SW480 (cell line): ENCODE measurements at places on chromosomes 12 and 14.

GRCh38 chr14:100015251-100015655 lies 50.0 kb upstream of the EVL start:
- no peak for DNase-seq

DNA sequence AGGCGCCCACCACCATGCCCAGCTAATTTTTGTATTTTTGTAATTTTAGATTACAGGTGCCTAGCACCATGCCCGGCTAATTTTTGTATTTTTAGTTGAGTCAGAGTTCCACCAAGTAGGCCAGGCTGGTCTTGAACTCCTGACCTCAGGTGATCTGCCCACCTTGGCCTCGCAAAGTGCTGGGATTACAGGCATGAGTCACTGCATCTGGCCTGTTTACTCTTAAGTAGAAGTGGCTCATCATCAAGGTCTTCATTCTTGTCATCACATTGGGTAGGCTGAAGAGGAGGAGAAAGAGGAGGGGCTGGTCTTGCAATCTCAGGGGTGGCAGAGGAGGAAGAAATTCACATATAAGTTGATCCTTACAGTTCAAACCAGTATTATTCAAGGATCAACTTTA lies 152.4 kb upstream of the ATP2B1 start:
- no peak for DNase-seq

GRCh38 chr12:117977373-117977772 lies 8.6 kb upstream of the KSR2 start:
- no peak for DNase-seq

- no peak for DNase-seq
These were observed 50.0 kb downstream of the KDM2B start for GRCh38 chr12:121530600-121531355.

- no peak for DNase-seq
These were observed 23.1 kb upstream of the HNF1A start for GRCh38 chr12:120955232-120955631.

GRCh38 chr12:110917961-110918360 lies 2.4 kb downstream of the MYL2 start:
- DNase-seq = peak; percentile 35

- no peak for DNase-seq
These were observed 2.1 kb upstream of the B3GNT4 start for GRCh38 chr12:122201381-122201780.

- DNase-seq = peak; percentile 48
These were observed 753 bp downstream of the CSRNP2 start for GRCh38 chr12:51082561-51083125.

- no peak for DNase-seq
These were observed 128.5 kb downstream of the GPR135 start for GRCh38 chr14:59336706-59337105.

DNA sequence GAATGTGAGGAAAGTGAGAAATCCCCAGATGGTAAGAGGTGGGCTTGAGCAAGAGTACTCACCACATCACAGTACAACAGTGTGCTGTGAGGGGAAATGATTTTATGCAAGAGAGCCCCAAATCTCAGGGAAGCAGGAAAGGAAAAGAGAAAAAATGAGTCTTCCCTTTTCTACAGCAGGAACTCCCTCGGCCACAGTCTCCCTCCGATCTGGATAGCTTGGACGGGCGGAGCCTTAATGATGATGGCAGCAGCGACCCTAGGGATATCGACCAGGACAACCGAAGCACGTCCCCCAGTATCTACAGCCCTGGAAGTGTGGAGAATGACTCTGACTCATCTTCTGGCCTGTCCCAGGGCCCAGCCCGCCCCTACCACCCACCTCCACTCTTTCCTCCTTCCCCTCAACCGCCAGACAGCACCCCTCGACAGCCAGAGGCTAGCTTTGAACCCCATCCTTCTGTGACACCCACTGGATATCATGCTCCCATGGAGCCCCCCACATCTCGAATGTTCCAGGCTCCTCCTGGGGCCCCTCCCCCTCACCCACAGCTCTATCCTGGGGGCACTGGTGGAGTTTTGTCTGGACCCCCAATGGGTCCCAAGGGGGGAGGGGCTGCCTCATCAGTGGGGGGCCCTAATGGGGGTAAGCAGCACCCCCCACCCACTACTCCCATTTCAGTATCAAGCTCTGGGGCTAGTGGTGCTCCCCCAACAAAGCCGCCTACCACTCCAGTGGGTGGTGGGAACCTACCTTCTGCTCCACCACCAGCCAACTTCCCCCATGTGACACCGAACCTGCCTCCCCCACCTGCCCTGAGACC lies 7.8 kb downstream of the ATN1 start:
- no peak for DNase-seq

DNA sequence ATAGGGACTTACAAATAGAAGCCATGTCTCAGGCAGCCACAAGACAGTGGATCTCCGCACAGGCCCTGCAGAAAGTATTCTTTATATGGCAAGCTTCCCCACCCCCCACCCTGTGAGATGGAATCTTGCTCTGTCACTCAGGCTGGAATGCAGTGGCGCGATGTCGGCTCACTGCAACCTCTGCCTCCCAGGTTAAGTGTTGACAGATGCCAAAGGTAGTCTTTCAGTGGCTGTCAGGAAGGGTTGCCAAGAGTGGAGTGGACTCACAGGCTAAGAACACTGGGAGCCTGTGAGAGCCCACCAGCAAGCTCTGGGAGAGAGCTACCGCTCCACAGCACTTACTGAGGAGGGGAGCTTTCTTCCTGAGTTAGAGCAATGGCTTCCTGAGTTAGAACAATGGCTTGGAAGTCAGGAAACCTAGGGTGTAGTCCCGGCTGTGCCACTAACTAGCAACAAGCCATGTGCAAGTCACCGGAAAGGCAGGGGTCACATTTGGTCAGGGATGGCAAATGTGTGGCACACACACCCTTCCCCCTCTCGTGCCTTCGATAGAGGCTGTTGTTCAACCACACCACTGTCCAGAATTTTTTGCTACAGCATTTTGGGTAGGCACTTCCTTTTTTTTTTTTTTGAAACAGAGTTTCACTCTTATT lies 2.6 kb downstream of the RNASE1 start:
- no peak for DNase-seq

DNA sequence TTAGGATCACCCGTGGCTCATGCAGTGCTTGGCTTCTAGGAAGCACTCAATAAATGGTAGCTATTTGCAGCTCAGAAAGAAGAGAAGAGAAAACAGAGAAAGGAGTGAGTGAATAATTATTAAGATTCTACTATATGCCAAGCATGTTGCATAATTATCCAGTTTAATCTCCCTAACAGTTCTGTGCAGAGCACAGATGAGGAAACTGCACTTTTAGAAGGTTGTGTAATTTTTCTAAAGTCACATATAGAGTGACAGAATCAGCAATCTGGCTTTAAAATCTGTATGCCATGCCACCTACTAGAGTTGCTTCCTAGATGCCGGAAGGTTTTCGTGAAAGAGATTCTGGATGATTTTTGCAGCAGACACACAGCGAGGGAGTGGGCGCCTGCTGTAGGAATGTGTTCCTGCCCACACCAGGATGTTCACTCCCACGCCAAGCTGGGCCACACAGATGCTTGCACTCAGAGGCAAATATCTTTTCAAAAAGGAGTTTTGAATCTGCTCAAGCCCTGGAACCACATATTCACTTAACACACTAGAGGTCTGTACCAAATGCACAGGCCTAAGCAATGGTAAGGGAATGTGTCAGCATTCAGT lies 50.2 kb upstream of the SMCO2 start:
- no peak for DNase-seq

DNA sequence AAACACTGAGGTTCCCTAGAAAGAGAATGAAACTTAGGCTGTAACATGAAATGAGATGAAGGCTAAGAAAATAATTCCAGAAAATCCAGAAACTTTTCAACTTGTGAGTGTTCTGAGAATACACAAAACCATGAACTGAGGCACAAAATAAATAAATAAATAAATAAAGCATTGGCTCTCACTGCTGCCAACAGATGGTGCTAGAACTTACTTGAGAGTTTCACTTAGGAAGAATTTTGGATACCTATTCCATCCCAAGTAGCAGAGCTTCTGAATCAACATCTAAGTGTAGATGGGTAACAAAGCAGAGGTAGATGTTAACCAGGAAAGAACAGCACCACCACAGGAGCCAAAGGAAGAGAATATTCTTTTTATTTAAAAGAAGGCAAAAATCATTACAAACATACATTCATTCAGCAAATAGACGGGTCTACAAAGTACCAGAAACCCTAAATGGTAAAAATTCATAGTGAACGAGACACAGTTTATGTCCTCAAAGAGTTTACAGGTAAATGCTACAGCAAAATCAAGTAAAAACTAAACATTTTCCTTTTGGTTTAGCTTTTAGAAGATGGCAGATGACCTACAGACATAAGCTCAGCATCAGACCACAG lies 16.7 kb downstream of the EPS8 start:
- peak; percentile 55 for DNase-seq

DNA sequence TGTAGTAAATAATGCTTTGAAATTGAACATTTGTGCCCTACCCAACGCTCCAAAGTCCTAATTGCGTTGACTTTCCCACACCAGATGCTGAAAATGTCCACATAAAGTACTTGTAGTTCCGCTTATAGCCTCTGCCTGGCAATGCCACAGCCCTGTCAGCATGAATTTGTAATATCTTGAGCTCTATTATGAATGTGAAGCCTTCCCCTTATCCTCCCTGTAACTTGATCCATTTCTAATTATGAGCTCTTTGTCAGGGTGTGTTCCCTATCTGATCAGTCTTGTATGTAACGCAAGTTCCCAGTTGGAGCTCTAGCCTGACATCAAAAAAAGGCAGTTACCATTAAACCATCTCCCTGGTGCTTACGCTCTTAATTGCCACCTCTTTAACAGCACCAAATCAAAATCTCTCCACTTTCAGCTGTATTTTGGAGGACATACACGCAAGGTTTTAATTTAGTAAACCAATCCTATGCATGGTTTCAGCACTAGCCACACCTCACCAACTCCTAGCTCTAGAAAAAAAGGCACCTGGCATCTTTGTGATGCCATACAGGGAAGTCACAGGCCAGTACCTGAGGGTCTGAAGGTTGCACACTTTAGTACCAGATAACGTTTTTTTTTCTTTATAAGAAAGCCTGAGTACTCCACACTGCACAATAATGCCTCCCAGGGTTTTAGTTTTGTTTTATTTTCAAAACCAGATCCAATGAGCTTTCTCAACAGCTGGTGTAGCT lies 69.3 kb downstream of the EEA1 start:
- peak; percentile 29 for DNase-seq

- DNase-seq = peak; percentile 47
These were observed 314.6 kb downstream of the BCL11B start for GRCh38 chr14:98957211-98958047.

- no peak for DNase-seq
These were observed 430.0 kb downstream of the ZFP36L1 start for GRCh38 chr14:68362846-68363245.

DNA sequence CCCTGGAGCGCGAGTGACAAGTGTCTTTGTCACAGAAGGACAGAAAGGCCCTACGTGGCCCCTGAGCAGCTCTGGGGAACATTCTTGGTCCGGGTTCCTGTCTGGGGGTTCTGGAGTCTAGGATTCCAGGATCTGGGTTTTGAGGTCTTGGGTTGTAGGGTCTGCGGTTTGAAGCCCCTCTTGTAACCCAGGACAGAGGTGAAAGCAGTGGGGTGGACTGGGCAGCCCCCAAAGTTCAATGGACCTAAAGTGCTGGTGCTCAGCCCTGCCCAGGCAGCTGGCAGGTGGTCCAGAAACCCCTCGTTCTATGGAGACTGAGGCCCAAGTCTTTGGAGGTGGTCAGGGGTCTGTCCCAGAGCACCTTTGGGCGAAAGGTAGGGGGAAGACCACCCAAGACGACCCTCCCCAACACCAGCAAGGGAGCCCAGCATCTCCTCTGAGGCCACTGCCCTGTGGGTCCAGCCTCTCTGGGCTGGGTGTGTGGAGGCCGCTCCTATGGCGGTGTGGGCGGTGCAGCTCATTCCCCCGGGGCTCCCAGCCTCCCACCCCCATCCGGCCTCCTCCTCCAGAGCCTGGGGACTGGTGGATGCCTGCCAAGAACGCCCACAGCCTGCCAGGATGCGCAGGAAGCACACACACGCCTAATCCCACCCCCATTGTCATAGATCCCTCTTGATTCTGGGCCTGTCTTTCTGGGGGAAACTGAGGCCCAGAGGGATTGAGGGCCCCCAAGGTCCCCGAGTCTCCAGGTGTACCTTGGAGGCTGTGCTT lies 30.2 kb upstream of the ANKRD9 start:
- DNase-seq = no peak

- no peak for DNase-seq
These were observed 80.6 kb downstream of the PRKD1 start for GRCh38 chr14:29847056-29847380.

GRCh38 chr12:45914090-45914489 lies 76.3 kb downstream of the SCAF11 start:
- peak; percentile 3 for DNase-seq

- no peak for DNase-seq
These were observed 4.7 kb upstream of the TC2N start for GRCh38 chr14:91872011-91872501.

DNA sequence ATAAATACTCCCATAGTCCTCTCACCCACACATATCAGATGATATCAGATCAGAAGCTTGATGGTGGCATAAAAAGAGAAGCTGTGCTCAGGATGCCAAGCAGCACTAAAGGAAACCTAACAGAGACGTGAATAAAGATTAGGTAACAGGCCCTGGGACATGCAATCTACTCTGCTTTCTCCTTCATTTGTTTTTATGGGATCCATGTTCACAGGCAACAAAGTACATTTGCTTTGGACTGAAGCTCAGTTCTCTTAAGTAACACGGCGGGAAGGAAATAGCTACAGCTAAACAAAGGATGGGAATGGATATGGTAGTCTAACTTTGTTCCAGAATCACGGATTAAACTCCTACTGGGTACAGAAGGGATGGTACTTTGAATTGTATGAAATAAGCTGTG lies 119.5 kb downstream of the TTC7B start:
- DNase-seq = no peak

DNA sequence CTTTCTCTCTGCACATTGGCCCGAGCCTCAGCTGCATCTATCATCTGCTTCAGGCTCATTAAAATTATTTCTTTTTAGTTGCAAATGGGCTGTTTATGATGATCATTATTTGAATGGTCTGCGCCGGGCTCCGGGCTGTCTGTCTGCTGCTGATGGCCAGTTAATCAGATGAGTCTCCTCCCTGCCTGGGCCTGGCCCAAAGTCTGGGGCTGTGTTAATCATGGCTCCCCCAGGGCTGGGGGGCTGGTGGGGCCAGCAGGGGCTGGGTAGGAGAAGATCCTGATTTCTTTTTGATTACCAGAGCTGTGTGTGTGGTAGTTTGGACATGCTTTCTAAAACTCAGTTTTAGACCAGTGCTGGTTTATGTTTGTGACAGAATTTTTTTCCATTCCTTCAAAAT lies 159.1 kb downstream of the PHETA1 start:
- no peak for DNase-seq

- DNase-seq = no peak
These were observed 525.8 kb upstream of the FBXO33 start for GRCh38 chr14:39957987-39958386.

GRCh38 chr12:131211340-131211938 lies 257.7 kb downstream of the ADGRD1 start:
- DNase-seq = no peak

DNA sequence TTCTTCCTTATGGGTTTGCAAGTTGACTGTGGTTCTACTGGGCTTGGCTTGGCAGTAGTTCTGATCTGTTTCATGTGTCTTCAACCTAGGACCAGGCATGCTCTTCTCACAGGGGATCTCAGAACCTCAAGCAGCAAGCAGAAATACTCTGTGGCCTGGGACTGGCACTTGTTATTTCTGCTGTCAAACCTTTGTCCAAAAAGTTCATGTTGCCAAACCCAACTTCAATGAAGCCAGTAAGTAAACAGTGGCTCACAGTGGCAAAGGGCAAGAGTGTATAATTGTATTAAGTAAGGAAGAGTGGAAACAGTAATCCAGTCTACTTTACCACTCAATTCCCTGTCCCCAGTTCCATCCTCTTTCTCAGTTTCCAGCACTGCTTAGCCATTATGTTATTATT lies 15.7 kb upstream of the HMGA2 start:
- no peak for DNase-seq

GRCh38 chr14:31933716-31934115 lies 143.4 kb upstream of the ARHGAP5 start:
- DNase-seq = no peak
